ENCODE measurements at places on chromosomes 1 and 21. TPM values are rescaled to one million over a fixed set of nuclear protein-coding genes. Genes with fewer than 3 reads are reported as not detected.

The FHAD1 gene
- 0.19 TPM for total RNA-seq

The KMO gene
- total RNA-seq: 0.56 TPM

The INSRR gene
- not detected for total RNA-seq

The CYP4A11 gene
- not detected for total RNA-seq

Measured in regular cardiac myocyte (primary cell).